ENCODE measurements at places on chromosomes 4 and X.

DNA sequence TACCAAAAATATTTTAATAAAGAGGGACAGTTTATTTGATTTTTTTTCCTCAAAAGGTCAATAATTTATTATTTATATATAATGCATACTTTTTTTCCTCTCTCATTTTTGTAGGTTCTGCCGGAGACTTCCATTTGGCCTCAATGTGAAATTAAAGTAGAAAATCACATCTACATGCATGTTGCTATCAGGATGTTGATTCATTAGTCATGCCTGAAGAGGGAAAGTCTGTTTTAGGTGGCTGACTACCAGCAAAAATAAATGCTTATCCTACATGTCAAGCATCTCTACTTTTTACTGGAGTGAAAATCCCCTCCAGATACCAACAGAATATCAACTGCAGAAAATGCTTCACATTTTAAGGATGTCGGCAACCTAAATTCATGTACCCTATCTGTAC lies 41.5 kb downstream of the KIAA0232 start:
- DNase-seq, result peak; percentile 22

DNA sequence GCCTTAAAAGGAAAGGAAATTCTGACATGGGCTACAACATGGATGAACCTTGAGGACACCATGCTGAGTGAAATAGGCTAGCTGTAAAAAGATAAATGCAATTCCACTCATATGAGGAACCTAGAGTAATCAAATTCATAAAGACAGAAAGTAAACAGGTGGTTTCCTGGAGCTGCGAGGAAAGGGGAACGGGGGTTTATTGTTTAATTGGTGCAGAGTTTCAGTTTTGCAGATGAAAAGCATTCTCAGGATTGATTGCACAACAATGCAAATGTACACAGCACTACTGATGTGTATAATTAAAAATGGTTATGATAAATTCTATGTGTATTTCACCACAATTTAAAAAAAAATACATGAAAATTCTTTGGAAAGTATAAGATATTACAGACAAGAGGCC lies 24.0 kb downstream of the PLRG1 start:
- DNase-seq, result no peak

- DNase-seq, result peak; percentile 42
Measured at GRCh38 chr4:141102367-141102766, 30.9 kb downstream of the RNF150 start.

GRCh38 chr4:67250131-67250896 lies 295.0 kb downstream of the CENPC start:
- DNase-seq, result no peak

- DNase-seq, result no peak
Measured at GRCh38 chr4:98630737-98631454, 27.5 kb downstream of the TSPAN5 start.

DNA sequence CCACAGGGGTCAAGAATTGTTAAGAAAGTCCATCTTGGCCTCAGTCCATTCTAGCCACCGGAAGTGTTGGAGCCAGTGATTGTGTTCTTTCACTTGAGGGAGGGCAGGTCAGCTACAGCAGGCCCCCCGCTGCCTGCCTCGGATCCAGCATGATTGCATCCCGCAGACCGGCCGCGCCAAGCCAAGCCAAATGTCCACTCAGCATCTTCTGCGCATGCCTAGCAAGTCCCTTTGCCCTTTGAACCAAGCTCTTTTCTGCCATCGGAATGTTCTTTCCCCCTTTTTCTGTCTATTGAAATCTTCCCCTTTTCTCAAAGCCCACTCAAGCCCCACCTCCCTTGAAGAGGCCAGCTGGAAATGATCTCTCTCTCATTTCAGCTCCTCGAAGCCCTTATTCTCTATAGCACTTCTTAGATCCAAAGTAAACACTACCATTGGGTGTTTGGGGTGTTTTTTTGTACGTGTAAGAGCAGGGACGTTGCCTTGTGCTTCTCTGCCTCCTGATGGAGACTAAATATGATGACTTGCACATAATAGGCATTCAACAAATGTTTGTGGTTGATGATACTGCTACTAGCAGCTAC lies 147.8 kb upstream of the BCOR start:
- DNase-seq, result peak; percentile 78

DNA sequence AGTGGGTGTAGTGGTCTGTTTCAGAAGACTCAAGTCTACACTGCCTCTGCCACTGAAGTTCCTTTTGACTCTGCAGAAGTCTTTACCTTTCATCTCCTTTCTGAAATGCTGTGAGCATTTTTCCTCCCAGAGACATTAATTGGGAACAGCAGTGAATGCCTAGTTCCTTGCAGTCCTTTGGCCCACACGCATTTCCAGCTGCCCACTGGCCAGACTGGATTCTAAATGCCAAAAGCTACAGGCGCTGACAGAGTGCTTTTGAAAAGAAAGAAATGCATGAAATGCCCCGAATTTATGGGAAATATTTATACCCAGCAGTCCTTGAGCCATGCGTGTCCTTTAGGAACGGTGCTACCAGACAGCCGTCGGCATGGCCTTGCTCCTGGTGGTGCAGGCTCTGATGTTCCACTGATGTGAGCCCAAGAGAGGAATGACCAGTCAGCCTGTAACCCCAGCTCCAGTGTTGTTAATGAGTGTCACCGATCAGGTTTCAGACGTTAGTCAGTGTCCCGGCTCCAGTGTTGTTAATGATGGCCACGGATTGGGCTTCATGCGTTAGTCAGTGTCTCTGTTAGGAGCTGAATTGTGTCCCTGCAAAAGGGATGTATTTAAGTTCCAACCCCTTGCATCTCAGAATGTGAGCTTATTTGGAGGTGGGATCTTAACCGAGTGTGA lies 132.6 kb downstream of the TBL1X start:
- DNase-seq, result no peak
